CD8-positive, alpha-beta T cell (primary cell): ENCODE measurements at places on chromosomes 2 and 18.
A peak's percentile ranks its signal among the peaks of the same experiment; 100 is the strongest.

GRCh38 chr2:107807988-107808387 lies 18.7 kb upstream of the RGPD4 start:
- no peak for DNase-seq

DNA sequence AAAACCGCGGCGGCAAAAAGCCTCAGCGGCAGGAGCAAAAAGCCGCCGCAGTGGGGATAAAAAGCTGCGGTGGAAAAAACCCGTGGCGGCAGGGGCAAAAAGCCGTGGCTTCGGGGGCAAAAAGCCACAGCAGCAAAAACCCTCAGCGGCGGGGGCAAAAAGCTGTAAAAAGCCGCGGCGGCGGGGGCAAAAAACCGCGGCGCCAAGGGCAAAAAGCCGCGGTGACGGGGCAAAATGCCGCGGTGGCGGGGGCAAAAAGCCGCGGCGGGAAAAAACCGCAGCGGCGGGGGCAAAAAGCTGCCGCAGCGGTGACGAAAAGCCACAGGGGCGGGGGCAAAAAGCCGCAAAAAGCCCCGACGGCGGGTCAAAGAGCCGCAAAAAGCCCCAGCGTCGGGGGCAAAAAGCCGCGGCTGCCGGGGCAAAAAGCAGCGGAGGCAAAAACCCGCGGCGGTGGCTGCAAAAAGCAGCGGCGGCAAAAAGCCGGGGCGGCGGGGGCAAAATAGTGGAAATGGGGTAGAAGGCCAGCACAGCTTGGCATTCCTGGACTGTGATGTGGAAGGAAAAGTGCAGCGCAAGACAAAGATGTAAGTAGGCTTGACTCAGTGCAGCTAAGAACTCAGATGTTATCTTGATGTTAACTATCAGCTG lies 151.8 kb downstream of the ANKRD30BL start:
- DNase-seq = no peak

GRCh38 chr2:174617718-174618117 lies 20.1 kb upstream of the WIPF1 start:
- DNase-seq = no peak

- no peak for DNase-seq
These were observed 18.6 kb downstream of the NRXN1 start for GRCh38 chr2:51013079-51013932.

DNA sequence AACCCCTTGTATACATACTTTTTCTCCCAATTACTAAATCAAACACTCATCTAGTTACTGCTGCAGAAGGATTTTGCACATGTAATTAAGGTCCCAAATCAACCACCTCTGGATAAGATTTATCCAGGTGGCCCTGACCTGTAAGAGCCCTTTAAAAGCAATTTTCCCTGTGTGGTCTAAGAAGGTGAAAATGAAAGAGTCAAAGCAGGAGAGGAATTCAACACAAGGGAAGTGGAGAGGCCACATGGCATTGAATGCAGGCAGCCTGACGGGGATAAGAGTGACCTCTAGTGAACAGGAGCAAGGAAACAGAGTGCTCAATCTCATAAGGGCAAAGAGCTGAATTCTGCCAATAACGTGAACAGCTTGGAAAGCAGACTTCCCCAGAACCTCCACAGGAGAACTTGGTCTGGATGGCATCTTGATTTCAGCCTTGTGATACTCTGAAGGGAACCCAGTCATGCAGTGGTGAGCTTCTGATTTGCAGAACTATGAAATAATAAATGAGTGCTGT lies 27.2 kb downstream of the PPP3R1 start:
- DNase-seq = peak; percentile 63

DNA sequence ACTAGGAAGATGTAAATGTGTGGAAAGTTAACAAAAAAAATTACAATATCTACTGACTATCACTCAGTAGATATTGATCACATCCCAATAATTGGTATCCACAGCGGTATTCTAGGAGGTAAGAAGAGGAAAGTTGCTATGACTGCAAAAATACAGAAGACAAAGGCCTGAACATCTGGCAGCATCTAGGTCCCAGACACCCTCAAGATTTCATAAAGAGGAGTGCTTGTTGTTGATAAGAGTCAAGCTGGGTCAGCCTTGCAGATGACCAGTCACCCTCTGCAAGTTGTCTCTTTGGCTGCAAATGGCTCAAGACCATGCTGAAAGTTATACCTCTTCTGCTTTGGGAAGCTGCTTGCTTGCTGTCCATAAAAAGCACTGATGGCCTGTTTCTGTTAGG lies 228.4 kb upstream of the FBXO11 start:
- DNase-seq = no peak

GRCh38 chr2:100984892-100985307 lies 17.2 kb upstream of the RPL31 start:
- peak; percentile 79 for DNase-seq

DNA sequence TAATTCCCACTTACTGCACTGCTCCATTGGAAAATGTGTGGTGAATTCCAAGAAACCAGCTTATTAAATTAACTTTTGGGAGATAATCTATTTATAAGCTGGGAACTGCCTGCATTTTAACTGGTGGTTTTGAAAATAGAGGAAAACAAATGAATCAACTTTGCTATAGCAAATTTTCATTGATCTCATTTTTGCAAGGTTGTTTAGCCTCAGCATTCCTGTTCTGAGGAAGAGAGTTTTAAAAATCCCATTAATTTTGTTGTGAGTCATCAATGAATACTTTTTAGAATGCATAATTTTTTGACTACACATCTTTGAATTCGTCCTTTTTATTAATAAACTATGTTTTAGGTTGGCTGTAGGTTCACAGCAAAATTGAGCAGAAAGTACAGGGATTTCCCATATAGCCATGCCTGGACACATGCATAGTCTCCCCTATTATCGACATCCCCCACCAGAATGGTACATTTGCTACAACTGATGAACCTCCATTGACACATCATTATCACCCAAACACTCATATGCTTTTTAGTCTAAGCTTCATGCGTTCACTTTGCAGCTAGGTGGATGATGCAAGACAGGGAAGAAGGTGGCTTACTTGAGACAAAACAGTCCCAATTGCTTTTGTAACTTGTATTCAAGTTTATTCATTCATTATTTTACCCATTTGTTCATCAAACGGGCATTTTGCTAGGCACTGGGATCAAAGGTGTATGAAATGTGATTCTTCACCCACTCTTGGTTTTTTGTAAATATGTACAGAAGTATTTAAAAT lies 106.9 kb downstream of the ZNF521 start:
- DNase-seq = no peak

DNA sequence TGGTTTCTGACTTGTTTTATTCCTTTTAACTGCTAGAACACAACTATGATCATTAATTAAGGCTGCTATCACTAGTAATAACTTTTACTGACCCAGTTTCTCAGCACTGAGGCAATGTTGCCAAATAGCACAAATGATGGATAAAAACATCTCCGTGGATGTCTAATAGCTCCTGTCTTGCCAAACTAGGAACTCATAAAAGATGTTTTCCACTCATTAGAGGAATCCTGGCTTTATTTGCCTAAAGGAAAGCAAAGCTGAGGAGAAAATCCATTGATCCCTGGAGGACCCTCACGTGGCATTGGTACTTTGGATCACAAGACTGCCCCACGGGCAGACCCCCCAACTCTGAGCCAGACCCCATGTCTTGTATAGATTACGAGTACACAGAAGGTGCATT lies 96.1 kb upstream of the ZNF397 start:
- DNase-seq = no peak

GRCh38 chr2:165016772-165017411 lies 61.6 kb upstream of the SLC38A11 start:
- DNase-seq = no peak

GRCh38 chr2:120701096-120701495 lies 34.6 kb upstream of the GLI2 start:
- DNase-seq = no peak

- DNase-seq = no peak
These were observed 91.7 kb downstream of the INHBB start for GRCh38 chr2:120437604-120438000.

DNA sequence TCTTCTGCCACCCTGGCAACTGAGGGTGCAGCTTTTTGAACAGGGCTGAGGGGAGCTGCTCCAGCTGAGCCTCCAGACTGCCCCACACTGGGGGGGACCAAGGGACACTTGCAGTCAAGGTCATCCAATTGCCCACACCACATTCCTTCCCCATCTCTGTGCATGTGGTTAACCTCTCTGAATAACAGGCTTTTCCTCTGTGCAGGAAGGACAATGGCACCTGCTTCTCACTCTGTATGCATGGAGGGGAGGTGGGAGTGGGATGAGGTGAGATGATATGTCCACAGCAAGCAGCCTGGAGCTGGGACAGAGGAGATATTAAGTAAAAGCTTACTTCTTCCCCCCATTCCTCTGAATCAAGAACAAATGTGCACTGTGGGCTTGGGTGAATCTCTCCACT lies 39.1 kb upstream of the TEX51 start:
- DNase-seq = no peak

- no peak for DNase-seq
These were observed 197.2 kb upstream of the PXDN start for GRCh38 chr2:1941556-1941955.

DNA sequence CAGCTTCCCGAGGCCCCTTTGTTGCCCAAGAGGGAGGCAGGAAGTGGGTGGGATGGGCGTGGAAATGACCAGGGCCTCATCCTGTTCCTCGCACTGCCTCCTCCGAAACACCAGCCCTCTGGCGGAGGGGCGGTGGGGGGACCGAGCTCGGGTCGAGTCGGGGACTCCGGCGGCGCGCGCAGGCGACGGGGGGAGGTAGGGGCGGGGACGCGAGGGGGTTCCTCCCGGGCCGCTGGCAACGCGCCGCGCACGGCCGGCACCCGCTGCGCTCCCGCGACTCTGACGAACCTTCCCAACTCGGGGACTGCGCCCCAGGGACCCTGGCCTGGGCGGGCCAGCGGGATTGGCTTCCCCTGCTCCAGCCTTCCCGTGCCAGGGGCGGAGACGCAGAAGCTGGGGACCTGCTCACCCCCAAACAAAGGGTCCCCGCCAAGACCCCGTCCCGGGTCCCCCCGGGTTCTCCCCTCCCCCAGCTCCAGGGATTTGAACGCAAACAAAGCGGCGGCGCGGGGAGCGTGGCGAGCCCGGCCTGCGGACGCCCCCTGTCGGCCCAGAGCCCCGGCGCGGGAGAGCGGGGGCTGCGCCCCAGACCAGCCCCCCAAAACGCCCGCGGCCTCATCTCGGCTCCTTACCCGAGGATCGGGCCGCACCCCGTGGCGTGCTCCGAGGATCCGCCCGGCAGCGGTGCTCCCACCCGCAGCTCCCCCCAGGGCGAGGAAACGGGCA lies 1.2 kb downstream of the SEMA4C start:
- peak; percentile 62 for DNase-seq

GRCh38 chr2:106841886-106842645 lies 43.9 kb downstream of the ST6GAL2 start:
- DNase-seq = no peak

DNA sequence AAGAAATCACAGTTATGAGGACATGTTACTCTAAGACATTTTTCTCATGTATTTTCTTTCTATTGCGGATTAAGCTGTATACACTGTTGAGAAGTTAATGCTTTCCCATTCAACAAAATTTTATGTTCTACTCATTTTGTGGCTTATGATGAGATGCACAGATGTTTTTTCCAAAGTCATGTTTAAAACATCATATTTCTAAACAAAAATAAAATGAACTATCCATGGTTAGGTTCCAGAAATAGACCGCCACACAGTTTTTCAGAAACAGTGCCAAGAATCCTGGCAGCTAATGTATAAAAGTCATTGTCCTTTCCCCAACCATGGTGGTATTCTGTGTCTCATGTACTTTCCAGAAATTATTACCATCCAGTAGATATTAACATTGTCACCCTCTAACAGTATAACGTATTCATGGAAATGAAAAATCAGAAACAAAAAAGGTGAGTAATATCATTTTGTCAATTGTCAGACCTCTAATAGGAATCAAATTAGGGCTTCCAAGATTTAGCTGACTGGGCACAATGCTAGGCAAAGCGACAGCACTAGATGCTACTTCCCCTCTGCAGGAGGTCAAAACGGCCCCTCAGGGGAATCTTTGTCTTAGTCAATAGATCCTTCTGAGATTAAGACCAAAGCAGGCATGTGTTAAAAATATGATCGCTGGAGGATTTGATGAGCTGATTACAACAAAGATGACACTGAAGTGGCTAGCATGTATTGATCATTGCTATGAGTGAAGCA lies 54.4 kb upstream of the ZNF397 start:
- no peak for DNase-seq

DNA sequence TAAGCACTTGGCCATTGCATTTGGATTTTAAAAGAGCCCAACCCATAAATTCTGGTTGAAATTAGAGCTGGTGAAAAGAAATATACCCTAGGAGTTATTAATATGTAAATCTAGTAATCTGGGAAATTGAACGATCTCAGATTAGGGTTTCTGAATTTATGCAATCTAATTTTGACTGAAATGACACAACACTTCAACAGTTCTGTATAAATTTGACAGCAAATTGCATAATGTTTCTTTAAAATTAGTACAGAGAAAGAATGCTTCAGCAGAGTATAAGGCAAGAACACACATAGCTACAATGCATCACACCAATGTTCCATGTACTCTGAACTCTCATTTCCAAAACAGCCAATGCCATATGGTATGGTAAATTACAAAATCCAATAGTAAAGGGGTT lies 201.5 kb upstream of the ITGA4 start:
- DNase-seq = no peak

DNA sequence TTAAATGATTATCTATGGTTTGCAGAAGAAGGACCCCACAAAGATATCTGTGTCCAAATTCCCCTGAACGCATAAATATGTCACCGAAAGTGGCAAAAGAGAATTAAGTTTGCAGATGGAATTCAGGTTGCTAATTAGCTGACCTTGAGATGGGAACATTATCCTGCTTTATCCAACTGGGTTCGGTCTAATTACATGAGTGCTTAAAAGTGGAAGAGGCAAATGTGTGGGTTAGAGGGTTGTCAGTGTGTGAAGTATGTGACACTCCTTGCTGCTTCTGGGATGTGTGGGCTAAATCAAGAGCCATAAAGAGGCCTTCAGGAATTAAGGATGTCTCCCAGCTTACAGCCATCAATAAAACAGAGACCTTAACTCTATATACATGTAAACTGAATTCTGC lies 53.5 kb downstream of the CDH19 start:
- DNase-seq = no peak

- DNase-seq = no peak
These were observed 60.8 kb downstream of the LIMS1 start for GRCh38 chr2:108594982-108595464.

GRCh38 chr2:149329068-149329467 lies 1.3 kb upstream of the LYPD6 start:
- no peak for DNase-seq

DNA sequence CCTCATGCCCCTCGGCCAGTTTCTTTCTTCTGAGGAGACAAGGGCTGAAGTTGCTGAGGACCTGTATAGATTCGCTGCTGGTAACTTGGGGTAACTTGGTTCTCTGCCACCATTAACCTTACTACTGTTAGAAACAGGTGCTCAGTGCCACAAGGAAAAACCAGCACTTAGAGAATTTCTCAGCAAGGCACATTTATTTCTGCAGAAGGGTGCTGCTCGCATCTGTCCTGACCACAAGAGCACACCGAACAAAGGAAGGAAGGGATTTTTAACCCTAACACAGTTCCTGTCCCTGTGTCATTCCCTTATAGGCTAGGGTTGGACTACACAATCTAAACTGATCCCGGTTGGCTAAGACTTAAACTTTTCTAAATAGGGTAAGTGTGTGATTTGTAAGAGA lies 154.1 kb downstream of the SOCS6 start:
- DNase-seq = no peak

DNA sequence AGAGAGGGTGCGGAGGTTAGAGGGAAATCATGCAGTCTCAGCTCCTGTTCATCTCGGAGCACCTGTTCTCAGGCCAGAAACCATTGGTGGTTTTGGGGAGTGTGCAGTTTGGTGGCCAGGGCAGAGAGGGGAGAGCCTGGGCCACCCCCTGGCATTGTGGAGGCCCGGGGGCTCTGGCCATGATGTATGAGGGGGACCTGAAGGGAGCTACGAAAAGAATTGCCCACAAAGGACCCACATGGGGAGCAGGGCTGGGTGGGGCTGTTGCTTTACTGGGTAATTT lies 87.7 kb downstream of the DGKD start:
- no peak for DNase-seq
